ENCODE measurements at places on chromosomes 2 and 18.

GRCh38 chr2:131042148-131042775 lies 51.0 kb downstream of the FAM168B start:
- DNase-seq = no peak

GRCh38 chr2:55141572-55142413 lies 90.3 kb downstream of the CLHC1 start:
- DNase-seq = no peak

DNA sequence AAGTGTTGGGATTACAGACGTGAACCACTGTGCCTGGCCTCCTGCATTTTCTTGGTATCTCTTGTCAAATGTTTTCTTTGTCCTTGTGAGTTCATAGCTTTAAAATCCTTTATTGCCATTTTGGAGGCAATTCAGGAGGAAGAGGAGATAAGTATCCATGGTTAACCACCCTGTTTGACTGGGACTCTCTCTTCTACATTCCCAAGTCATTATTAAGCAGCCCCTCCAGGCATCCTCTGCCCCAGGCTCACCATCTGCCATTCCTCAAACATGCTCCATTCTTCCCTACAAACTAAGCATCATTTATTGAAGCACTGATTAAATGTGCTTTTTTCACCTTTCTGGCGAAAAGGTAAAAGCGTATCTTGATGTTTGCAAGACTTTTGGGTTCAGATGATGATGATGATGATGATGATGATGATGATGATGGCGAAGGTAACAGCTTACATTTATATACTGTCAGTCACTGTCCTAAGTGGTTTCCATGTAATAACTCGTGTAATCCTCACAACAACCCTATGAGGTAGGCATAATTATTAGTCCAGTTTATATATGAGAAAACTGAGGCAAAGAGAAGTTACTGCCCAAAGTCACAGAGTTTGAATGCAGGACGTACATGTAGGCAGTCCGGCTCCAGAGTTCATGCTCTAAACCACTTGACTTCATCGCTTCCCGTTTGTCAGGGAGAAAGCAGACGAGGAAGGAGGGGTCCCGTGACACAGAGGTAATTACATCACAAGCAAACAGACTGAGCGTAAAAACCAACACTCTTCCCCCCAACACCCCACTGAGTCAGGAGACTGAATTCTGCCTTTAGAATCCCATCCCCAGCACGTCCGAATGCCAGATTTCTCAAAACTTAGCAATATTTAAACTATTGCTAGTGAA lies 69.7 kb upstream of the ACKR3 start:
- no peak for DNase-seq

DNA sequence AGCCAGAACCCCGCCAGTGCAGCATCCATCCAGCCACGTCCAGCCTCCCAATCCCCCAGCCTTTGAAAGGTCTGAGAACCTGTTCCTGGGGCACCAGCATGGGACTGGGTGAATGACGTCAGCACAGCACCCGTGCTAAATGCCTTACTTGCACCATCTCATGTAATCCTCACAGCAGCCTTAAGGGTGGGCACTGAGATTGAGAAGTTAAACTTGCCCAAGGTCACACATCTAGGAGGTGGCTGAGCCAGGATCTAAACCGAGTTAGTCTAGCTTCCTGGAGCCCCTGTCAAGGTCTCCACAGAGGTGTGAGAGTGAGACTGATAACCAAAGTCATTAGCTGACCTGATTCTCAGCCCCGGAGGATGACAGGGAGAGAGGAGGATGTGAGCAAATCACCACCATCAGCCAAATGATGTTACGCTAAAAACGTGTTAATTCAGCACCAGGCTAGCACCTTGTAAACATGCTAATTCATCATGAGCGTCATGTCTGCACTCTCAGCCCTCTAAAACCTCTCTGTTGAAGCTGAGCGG lies 4.6 kb downstream of the CD8A start:
- DNase-seq = no peak

DNA sequence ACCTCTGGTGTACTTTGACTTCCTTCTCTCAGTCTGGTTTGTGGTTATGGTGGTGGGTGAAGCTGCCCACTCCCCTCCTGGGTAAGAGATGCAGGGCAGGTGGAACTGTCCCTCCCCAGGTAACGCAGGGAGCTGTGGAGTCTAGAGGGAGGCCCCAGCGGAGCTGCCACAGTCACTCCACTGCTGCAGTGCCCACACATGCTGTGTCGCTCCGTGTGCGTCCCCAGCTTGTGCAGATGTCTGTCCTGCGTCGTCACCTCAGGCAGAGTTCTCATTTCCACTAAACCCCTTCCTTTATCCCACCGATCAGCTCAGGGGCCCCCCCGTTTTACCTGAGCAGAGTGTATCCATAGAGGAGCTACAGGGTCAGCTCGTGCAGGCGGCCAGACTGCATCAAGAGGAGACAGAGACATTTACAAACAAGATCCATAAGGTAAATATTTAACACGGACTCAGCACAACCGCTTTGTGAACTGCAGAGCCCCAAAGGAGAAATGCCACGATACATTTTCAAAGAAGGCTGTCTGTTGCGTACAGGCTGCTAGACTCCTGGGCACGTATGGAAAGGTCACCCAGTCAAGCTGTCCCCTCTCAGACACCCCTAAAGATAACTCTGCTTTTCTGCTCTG lies 87.4 kb downstream of the MTCL1 start:
- no peak for DNase-seq

- no peak for DNase-seq
Measured at GRCh38 chr18:49189772-49190171, 239.0 kb upstream of the SMAD7 start.

DNA sequence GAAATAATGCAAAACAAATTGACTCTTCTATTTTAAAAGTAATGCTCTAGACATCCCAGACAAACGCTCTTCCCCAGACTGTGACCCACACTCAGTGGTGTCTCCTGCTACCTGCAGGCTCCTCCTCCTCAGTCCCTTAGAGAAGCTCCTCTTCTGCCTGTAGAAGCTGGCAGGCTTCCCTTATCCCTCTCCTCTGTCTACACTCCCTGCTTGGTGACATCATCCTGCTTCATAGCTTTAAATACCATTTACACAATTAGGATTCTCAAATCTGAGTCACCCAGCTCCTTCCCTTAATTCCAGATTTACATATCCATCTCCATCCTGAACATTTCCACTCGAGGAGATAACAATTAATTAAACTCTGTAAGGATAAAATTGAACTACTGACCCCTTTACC lies 167.9 kb downstream of the FBXO15 start:
- DNase-seq = no peak

- no peak for DNase-seq
Measured at GRCh38 chr2:231429901-231430300, 34.4 kb downstream of the NCL start.

- DNase-seq = no peak
Measured at GRCh38 chr2:46978723-46979122, 63.1 kb upstream of the MCFD2 start.

DNA sequence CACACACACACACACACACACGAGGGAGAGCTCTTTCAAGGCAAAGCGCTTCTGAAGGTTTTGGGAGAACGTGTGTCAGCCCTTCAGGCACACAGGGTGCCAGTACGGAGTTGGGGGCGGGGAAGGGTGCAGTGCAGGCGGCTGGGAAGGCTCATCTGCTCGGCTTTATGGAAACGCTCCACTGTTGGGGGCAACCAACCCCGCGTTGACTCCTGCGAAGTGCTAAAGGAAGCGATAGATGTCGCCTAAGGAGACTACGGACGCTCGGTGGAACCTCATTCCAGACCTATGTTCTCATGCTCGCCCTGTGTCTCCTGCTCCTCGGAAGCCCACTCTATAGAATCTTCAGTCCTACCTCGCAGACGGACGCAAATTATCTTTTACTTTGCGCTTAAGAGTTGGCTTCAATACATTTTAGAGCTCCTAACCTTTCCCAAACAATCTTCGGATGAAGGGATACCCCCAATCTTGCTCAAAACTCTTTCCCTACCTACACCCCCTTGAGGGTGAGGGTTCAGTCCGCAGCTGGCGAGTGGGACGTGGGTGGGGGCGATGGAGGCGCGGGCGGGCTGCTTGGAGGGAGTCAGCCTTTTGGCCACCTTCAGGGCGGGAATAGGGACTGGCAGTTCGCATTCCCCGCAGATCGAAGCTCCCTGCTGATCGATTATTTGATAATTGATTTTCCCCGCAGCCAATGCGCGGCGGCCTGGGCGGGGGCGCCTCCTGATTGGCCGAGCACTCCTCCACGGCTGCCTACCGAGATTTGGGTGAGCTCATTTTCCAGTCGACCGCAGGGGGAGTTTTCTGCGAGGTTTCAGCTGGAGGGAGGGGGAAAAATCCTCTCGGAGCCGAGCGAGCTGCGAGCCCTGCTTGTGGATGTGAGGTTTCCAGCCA lies 1.9 kb upstream of the MEIS1 start:
- peak; percentile 95 for DNase-seq

- no peak for DNase-seq
Measured at GRCh38 chr2:68698567-68699377, 35.8 kb upstream of the ARHGAP25 start.

- no peak for DNase-seq
Measured at GRCh38 chr2:190980630-190981209, 33.3 kb downstream of the STAT1 start.

GRCh38 chr2:189002079-189002478 lies 27.9 kb downstream of the COL3A1 start:
- no peak for DNase-seq

DNA sequence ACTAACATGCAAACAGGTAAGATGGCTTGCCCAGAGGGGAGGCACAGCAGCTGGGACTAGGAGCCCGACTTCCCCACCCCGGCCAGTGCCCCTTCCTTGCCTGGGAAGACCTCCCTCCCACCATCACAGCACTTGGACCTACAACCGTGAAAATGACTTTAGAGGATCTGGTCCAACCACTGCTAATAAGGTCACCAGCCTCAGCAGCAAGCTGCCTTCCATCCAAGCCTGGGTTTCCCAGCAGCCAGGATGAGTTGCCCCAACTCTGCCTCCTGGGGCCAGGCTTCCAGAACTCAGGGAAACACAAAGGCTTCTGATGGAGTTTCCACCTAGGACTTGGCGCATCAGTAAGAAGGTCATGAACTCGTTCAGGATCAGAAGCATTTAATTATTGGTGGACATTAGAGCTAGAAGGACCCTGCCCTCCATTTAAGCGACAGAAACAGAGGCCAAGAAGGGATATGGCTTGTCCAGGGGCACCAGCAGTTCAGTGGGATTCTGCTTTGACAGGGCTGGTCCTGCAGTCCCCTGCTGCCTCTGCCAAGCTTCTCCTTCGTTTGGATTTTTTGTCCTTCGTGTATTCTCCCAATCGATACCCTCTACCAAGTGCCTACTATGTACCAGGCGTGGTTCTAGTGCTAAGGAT lies 403.0 kb upstream of the ID2 start:
- DNase-seq = no peak

DNA sequence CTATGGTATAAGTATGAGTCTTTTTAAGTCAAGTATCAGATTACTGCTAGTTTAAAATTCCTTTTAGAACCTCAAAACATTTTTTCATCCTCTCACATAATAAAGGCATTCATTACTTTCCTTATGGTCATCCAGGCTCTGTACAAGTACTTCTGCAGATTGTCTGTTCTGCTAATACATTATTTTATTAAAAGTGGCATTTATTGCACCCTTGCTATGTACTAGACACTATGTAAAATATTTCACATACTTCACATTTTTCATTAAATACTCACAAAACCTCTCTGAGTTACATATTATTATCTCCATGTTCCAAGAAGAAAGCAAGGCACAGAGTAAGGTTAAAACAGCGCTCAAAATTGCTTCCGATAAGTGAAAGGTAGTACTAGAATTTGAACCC lies 84.1 kb downstream of the RAPH1 start:
- no peak for DNase-seq

- peak; percentile 28 for DNase-seq
Measured at GRCh38 chr18:55275039-55275901, 312.7 kb downstream of the TCF4 start.

GRCh38 chr18:52288403-52289004 lies 51.5 kb upstream of the DCC start:
- DNase-seq = peak; percentile 41

GRCh38 chr2:102932501-102932900 lies 170.7 kb downstream of the TMEM182 start:
- no peak for DNase-seq

DNA sequence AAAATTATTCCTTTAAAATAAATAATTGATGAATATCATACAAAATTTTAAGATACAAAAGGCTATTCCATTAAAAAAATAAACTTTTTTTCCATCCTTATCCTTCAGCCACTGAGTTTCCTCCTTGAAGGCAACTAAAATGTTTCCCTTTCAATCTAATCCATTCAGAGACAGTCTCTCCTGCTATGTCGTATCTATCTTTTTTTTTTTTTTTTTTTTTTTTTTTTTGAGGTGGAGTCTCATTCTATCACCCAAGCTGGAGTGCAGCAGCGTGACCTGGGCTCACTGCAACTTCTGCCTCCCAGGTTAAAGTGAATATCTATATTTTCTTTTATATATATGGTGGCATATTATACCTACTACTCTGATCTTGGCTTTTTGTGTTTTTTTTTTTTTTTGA lies 31.7 kb upstream of the SOS1 start:
- no peak for DNase-seq

DNA sequence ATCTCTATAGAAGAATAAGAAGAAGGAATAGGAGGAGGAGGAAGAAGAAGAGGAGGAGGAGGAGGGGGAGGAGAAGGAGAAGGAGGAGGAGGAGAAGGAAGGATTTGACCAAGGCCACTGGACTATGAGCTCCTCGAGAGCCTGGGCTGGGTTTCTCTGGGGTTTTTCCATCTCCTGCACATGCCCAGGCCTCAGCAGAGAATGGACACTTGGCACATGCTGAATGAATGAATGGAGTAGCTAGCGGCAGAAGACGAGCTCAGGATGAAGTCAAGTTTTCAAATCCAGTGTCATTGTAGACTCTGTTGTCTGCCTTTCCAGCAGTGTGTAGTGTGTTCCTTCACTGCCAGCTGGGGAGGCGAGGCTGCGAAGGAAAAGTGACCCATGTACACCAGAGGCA lies 2.2 kb downstream of the MYO7B start:
- DNase-seq = no peak

GRCh38 chr2:68877079-68877772 lies 6.0 kb upstream of the BMP10 start:
- no peak for DNase-seq

GRCh38 chr2:65681503-65681902 lies 249.1 kb upstream of the SPRED2 start:
- DNase-seq = no peak

GRCh38 chr2:160652236-160652635 lies 158.6 kb upstream of the RBMS1 start:
- no peak for DNase-seq

DNA sequence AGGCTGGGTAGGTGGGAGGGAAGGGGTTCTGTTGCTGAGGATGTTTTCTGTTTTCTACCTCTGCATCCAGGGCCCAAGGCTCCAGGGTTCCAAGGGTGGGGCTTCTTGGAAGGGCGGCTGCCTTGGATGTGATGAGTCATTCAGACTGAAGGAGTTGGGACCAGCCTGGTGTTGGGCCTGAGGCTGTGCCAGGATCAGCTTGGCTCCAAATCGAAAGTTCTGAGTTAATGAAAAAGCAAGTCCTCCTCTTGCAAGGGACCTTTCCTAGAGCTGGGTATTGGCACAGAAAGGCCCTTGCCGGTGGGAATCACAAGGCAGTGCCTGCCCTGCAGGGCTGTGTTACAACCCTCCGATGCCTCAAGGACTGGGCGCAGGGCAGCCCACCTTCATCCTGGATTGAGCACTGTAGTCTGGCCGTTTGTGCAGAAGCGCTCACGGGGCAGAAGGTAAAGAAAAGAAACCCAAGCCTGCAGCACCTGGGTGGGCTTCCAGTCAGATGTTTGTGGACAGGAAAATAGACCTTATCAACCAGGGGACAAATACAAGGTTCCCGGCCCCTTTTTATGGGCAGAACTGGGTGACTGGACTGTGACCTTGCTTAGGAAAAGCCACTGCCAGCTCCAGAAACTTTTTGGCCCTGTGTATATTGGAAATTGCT lies 52.5 kb upstream of the MCFD2 start:
- no peak for DNase-seq

All from NCI-H526 (cell line).